Osteocyte (in vitro differentiated cells): ENCODE measurements at places on chromosomes 2 and 18. TPM values are rescaled to one million over a fixed set of nuclear protein-coding genes. Genes with fewer than 3 reads are reported as not detected.

Gene GRB14
- total RNA-seq, result 0.83 and 2.5 TPM in 2 replicates

- no peak for DNase-seq
Observed at GRCh38 chr2:84486441-84487115, 27.5 kb upstream of the SUCLG1 start.

DNA sequence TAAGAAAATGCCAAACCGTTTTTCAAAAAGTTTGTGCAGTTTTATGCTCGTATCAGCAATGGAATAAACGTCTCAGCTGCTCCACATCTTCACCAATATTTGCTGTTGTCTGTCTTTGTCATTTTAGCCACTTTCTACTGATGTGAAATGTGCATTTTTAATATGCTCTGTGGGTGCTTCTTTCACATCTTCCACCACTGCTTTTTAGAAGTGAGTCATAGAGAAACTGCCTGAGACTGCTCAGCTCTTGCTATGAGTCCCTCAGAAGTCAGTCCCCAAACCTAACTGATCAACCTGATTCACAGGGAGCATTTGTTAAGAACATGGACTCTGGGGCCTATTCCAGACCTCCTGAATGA is 41.0 kb upstream of the EPC2 start:
- DNase-seq, result no peak

Gene FAM210A
- 12.5 and 13.8 TPM in 2 replicates for total RNA-seq

Gene SAP130
- 23.6 and 24.9 TPM in 2 replicates for total RNA-seq

GRCh38 chr2:96374211-96374951 is 38.8 kb downstream of the NCAPH start:
- DNase-seq, result no peak

DNA sequence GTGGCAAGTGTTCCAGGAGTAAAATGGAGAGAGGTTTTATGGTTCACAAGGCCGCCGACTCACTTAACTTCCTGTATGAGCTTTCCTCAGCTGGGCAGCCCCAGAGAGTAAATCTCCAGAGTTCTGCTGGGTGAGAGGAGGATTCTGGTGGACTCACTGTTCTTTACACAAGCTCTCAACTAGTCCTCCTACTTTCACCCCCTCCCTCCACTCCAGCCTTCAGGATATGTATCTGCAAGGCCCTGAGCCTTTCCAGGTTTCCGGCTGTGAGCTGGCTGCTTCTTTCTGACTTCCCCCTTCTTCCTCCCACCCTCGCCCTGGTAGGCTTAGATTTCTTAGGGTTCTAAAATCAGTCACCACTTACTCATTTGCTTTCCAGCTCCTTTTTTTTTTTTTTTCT is 34.0 kb downstream of the EML6 start:
- no peak for DNase-seq

DNA sequence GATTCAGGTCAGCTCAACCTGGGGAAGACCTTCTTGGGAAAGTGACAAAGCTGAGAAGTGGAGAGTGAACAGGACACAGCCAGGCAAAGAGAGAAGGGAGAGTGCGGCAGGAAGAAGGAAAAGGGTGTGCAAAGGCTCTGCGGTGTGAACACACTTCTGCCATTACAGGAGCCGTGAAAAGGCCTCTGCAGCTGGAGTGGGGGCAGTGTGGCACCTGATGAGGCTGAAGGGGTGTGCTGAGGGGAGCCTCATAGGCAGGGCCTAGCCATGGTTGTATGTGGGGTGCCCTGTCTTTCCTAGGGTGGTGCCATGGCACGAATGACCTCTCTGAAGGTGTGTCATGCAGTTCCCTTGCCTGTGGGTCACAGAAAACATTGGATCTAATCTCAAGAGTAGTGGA is 347.6 kb downstream of the CYRIA start:
- DNase-seq, result no peak

DNA sequence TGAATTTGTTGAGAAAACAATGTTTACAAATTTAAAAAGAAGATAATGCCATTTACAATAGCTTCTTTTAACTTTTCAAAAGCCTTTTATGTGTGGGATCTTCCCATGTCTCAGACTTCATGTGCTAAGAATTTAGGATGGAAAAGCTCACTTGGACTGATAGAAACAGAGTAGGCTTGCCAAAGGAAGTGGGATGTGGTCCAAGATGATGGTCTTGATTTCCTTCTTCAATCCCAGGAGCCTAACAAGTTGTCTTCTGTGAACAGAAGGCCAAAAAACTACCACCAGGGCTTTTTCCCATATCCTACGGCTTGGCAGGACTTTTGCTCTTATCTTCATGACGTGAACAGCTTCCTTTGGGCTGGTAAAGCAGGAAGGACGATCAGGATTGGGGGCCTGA is 9.5 kb downstream of the CXCR4 start:
- DNase-seq, result no peak

GRCh38 chr18:57743008-57743407 is 60.1 kb downstream of the ATP8B1 start:
- DNase-seq, result no peak

DNA sequence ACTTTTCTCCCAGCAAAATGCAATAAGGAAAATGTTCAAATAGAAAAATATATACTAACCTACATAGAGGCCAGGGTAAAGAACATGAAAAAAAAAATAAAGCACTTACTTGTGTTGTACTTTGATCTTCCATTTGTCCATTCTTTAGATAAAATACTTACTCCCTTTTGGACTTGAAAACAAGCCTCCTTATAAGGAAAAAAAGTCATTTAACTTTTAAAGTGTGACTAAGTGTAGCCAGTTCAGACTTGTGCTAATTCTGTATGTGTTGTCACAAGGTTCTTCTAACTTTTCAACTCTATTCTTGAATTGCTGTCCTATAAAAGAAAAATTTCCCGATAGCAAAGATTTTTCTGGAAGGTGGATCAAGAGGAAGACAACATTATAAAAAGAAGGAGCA is 23.2 kb downstream of the SLC40A1 start:
- DNase-seq, result no peak

DNA sequence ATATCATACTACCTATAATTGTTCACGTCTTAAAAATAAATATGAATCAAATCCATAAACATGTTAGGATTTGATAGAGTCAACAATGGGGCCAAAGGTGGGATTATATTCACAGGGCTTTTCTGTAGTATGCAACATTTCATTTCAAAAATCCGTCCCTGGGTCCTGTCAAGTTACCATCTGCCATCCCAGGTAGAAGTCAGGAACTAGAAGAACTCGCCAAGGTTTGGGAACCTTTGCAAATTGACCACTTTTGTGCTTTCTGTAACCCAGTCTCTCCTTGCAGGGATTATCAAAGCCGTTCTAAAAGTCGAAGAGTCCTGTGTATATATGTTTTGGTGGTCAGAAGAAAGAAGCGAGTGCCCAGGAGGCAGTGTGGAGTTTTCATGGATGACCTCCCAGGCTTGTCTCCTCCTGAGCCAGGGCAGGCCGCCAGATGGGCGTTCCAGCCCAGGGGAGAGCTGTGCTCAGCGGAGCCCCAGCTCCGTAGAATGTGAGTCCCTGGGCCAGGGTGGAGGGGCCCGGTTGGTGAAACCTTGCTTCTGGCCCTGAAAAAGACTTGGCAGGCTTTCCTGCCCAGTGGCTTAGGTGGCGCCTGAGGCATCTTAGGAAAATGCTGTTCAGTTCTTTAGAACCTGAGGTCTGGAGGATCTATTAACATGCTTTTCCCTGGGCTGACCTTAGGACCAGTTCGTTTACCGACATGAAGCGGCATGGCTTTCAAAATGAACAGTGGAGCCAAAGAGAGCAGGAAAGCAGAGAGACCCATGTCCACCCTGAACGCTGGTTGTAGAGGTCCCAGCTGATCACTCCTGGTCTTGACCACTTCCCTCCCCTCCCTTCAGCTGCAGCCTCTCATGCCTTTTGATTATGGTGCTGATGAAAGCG is 69.2 kb downstream of the LONRF2 start:
- DNase-seq, result peak; percentile 67

- DNase-seq, result no peak
Observed at GRCh38 chr2:100320547-100321178, 1.6 kb downstream of the LONRF2 start.

DNA sequence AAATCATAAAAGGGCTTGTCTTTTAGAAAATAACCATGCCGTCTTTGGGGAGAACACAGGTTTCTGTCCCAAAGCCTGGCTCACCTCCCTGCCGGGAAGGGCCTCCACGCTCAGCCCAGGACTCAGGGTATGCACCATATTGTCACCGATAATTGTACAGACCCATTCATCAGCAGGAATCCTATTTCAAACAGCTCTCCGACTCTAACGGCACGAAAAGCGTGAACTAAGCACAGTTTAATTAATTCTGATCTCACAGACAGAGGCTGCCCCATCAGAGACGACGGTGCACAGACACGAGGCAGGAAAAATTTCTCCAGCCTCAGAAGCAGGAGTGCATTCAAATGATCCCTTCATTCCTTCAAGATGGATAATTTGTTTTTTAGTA is 276.2 kb downstream of the MYCN start:
- DNase-seq, result no peak

Gene SPATA3
- not detected in 2 replicates for total RNA-seq

- DNase-seq, result no peak
Observed at GRCh38 chr2:188785490-188785889, 188.7 kb upstream of the COL3A1 start.

DNA sequence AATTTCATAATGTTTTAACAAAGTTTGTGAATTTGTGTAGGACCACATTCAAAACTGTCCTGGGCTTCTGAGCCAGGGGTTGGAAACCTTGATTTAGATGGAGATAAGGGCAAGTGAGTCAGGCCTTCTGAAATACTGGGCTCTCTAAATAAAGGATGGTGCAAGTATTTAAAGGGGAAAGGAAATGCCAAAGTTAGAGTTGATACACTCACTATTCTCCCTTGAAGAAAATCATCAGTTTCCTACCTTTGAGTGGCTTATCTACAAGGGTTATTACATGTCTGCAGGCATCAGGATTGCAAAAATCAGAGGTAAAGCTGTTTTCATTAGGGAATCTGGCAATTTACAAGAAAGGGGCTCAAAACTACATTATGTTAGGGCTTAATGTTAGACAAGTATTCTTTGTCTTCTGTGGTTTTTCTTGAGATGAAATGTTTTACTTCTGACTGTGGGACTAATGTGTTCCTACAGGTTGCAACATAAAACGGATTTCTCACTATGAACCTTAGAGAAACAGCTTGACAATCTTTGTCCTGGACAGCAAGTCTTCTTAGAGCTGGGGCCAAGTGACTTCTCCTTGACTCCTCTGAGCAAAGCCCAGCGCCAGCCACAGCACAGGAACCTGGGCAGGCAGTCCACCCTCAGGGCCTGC is 31.1 kb downstream of the RNU4ATAC start:
- DNase-seq, result no peak

- DNase-seq, result peak; percentile 90
Observed at GRCh38 chr18:24271381-24272228, 126.0 kb downstream of the OSBPL1A start.

DNA sequence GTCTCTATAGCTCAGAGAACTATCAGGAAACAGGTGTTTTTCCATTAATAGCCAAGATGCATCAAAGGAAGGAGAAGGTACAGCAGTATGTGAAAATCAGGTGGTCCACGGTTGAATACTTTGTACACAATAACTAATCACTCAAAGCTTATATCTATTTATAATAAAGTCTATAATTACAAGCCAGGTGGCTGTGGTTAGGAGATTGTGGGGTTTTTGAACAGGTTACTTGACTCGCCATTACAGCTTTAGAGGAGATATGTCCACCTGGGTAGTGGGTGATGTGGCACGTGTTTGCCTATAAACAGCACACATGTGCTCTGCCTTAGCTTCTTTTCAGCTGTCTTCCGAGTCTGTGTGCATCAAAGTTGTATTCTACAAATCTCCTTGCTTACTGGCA is 892.2 kb upstream of the ZEB2 start:
- DNase-seq, result no peak

Gene PDE1A
- total RNA-seq, result 1.5 and 1.8 TPM in 2 replicates

DNA sequence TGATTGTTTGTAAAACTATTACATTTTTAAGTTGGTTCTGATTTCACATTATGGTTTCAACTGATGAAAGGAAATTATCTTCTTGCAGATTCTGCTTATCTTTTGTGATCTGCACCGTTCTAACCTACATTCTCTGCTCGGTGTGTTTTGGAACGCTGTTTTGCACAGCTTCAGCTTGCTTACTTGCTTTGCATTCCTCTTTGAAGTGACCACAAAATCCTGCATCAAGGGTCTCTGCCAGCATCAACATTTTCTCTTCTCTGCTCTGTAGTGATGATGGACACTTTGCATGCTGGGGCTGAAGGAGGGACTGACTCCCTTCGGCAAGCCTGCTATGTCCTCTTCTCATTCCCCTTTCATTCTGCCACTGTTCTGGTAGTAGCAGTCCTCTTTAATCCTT is 485.2 kb downstream of the FBXO15 start:
- no peak for DNase-seq

Gene RGPD3
- not detected in 2 replicates for total RNA-seq

- DNase-seq, result no peak
Observed at GRCh38 chr2:197975931-197976519, 171.6 kb downstream of the PLCL1 start.

Gene FSIP2
- total RNA-seq, result 3.4 and 3.5 TPM in 2 replicates

Gene ABHD3
- 8.8 and 10.0 TPM in 2 replicates for total RNA-seq

DNA sequence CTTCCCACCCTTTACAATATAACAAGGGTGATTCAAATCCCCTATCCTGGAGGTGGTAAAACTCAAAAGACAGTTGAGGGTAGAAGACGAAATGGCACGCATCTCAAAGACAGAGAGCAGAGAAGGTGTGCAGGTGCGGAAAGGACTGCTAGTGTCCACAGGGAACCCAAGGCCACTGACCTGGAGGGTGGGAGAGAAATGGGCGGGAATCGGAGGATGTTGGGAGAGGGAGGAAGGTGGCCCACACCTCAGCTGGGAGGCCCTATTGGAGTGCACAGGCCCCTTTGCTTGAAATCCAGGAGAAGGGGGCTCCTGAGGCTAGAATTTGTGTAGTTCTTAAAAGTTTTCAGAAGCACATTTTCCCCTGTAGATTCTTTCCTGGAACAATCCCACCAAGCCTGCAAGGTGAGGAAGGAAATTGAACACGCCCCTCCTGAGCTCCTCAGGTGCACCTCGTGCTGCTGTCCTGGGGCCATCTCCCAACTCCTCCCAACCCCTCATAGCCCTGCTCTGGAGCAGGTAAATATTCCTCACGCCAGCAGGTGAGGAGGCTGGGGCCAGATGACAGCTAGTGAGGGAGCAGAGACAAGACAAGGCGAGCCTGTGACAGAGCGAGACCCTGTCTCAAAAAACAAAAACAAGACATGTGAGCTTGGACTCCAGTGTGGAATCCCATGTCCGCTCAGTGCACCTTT is 99.3 kb downstream of the MCFD2 start:
- peak; percentile 46 for DNase-seq

DNA sequence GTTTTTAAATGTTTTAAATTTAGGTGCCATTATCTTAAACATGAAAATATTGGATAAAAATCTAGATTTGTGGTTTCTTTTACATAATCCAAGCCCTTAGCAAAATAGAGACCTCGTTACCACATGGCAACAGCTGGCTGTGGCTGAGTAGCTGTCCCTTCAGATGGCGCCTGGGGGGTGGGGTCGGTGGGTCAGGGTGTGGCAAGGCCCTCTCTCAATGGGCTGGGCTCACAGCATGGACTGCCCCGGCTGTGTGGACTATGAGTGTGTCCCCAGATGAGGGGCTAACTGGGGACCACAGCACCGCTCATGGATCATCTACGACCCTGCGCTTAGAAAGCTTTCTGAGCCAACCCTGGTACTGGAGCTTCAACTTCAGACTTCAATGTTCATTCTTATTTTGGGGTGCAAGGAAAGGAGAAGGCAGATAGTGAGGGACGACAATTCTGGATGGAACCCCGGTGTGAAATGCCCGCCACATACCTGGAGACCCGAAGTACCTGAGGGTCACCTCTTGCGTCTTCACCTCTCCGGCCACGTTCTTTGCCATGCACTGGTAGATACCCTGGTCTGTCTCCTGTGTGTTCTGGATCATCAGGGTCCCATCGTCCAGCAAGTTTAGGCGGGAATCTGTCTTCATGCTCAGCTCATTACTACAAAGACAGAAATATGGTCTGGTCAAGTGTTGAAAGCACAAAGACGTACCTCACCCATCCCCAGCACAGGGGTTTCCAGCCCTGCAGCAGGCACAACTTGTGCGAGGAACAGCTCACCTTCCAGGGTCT is 71.0 kb downstream of the PXDN start:
- DNase-seq, result no peak
